Stimulated activated CD4-positive, alpha-beta T cell treated with anti-CD3 and anti-CD28 coated beads, Interleukin-2, amount 100 ng/mL, for 4 hours (primary cell): ENCODE measurements at places on chromosomes 16 and 17.

GRCh38 chr16:23578101-23578830 is 17.9 kb downstream of the NDUFAB1 start:
- DNase-seq = no peak

GRCh38 chr17:68987966-68988365 is 32.8 kb upstream of the ABCA8 start:
- no peak for DNase-seq

DNA sequence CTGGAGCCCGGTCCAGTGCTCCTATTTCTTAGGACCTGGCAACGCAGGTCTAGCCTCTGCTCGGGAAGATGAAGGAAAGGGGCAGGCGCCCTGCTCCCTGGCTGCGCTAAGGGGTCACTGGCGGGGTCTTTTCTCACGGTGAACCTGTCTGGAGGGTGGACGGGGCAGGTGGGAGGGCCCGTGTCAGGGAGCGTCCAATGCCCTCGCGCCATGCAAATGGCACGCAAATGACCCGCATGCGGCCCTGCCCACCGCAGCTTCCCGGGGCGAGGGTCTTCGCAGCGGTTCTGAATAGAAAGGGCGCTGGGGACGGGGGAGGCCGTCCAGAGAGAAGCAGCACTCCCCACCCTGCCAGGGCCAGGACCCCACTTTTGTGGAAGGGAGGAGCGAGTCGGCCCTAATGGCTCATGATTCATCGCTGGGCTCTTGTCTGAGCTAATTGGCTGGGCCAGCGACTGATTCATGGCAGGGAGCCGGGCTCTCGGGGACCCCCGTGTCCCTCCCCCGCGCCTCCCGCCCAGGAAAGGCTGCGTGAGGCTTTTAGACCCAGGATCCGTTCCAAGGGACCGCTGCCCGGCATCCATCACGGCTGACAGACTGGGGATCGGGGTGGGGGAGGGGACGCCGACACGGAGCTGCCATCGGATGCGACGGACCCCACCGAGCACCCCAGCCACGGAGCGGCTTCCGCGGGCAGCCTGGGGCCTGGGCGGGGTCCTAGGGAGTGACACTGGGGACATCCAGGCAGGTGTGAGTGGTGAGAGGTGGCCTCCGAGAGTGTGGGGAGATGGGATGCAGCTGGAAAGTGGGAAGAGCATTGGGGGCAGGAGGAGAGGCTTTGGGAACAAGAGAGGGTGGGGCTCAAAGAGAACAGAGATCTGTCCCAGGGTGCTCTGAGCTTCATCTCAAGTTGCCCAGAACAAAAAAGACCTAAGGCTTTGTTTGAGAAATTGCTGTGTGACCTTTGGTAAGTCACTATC is 25.0 kb upstream of the NGFR start:
- DNase-seq = no peak

DNA sequence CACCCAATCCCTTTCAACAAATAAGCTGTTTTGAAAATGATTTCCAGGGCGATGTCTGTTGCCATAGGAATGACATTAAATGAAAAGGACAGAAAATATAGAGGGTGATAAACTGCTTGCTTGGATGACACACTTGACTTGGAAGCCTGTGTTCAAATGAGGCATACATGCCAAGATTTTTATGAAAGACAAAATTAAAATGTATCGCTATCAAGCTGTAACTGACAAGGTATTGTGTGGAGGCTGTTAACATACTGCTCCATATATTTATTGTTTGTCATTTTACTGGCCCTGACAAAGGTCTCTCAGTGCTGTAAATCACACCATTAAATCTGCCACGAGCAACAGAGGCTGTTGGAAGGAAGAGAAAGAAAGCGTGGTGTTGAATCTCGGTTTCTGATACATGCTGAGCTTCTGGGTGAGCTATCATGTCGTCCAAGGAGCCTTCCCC is 456.2 kb upstream of the SALL1 start:
- no peak for DNase-seq

DNA sequence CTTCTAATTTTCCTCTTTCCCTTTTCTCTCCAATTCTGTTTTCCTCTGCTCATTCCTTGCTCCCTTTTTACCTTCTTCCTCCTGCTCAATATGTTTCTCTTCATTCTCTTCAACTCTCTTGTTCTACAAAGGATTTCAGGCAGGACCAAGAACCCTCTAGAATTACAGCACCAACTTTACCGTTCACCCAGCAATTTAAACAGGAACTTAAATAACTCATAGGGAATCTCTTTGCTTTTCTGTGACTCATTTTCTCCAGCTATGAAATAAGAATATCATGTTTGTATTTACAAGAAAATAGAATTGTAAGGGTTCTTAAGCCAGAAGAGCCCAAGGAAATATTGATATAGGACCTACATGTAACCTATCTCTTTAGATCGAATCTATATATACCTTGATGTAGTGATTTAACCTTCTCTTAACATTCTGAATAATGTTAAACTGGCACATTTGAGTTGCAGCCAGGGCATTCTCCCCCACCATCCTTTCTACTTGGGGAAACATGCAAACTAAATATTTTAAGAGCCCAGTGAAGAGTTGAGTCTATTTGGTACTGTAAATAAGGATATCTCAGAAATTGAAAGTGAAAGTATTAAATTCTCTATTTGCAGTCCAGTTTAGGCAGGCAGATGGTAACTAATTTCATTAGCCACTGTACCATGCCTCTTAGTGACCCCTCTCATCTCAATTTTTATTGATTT is 137.0 kb downstream of the ANKFN1 start:
- DNase-seq = no peak

DNA sequence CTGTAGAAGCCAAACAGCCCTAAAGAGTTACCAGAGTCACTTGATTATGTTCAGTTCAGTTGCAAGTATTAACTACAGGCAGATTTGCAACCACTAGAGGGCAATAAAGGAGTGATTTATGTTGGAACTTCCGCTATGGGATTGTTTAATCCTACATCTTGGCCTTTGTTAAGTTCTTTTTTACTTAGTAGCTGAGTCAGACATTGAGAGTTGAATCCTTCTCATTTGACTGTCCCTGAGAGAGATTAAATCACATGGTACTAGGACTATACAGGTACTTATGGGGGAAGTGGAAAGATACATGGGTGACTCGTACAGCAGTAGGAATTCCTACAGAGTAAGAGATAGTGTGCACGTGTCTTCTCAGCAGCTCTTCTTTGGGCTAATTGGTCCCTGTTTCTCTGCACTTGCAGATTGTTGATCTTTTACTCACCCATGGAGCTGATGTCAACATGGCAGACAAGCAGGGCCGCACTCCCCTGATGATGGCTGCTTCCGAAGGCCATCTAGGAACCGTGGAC is 40.3 kb downstream of the CYB561 start:
- no peak for DNase-seq

DNA sequence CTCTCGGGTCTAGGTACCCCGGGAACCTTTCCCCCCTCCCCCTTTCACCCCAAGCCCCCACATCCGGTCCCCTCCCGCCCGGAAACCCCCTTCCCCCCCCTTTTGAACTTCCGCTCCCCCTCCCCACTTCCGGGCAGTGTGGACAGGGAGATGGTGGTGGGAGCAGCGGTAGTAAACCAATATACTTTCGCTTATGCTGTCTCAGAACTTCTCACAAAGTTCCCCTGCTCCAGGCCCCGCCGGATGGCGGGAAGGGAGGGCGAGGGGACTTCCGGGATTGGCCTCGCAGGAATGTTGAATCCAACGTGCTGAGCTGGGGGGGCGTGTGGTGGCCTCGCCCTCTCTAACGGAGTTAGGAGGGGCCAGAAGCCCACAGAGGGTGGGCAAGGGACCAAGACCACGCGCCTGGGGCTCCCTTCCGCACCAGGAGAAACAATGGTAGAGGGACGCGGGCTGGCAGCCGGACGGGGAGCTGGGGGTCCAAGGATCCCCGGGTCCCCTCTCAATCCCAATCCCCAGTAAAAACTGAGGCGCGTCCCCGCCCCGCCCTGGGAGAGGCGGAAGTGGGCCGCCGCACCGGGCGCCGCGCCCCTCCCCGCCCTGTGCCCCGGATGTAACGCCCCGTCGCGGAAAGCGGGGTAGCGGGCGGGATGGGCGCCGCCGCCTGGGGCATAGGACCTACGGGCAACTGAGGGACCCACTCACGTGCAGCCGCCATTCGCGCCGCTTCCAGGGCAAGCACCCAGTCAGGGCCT is 742 bp downstream of the PFN1 start:
- peak; percentile 42 for DNase-seq

GRCh38 chr16:49824593-49824992 is 31.3 kb downstream of the ZNF423 start:
- DNase-seq = no peak

DNA sequence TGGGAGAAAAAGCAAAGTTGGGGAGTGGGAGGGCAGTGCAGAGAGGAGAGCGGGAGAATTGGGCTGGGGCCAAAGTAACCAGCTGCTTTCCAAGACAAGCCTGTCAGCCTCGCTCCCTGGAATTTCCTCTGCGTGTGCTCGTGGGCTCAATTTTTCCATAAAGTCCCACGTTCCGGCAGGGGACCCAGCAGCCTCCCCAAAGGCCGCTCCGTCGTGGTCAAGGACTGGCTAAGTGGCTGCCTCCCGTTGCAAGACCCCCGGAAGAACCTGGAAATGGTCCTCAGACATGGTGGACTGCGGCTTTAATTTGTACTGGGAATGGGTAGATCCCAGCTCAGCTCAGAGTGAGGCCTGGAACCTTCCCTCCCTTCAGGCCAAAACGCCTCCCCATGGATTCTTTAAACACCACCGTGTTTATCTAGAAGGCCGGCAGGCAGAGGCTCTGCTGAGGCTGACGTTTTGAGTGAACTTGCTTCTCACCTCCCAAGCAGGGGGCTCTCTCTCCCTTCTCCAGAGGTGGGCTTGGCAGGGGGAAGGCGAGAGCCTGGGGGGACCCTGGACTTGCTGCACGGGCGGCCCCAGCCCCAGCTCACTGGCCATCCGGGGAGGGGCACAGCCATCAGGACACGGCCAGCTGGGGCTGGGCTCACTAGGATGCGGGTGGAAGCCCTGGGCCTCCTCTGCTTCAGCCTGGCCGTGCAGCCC is 190.0 kb downstream of the C16orf95 start:
- DNase-seq = no peak

GRCh38 chr16:46814790-46815189 is 16.2 kb downstream of the C16orf87 start:
- DNase-seq = no peak

DNA sequence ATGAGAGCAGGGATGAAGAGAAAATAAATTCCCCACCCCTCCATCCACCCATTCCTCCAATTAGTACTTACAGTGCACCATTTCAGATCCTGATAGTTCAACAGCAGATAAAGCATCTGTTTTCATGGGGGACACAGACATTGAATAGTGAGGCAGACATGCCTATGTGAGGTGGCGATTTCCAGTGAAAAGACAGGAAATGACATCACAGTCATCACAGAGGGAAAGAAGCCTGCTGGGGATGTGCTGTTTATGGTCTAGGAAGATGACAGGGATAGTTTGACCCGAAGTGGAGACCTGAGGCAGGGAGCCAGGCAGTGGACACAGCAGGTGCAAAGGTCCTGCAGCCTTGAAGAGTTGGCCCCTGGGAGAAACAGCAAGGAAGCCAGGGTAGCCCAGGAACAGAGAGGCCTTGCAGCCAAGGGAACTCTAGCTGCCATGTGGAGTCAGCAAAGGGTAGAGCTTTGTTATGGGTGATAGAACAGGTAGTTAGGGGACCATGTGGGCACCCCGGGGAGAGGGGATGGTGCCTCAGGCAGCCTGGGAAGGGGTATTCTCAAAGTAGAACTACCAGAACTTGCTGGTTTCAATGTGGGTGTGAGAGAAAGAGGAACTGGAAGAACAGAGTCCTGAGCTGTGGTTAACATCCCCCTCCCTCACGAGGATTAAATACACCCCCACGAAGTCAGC is 256.6 kb downstream of the CPPED1 start:
- no peak for DNase-seq

GRCh38 chr16:72853575-72854266 is 194.2 kb downstream of the ZFHX3 start:
- no peak for DNase-seq

GRCh38 chr16:67180166-67180565 is 3.6 kb downstream of the MATCAP1 start:
- no peak for DNase-seq

DNA sequence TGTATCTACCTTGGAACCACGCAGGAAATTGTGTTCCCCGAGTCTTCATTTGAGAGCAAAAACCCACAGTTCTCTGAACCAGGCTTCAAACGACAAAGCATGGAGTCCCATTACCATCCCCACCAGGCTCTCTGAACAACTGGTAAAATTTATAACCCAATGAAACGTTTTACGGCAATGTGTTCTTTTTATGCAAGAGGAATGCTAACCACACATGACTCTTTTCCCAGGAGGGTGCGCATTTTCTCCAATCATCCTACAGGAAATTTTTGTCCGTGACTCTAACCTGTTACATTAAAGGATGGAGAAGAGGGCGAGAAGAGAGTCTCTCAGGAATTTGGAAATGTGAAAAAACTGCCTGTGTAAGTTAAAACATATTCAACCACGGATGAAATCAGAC is 17.8 kb downstream of the STX8 start:
- DNase-seq = no peak

DNA sequence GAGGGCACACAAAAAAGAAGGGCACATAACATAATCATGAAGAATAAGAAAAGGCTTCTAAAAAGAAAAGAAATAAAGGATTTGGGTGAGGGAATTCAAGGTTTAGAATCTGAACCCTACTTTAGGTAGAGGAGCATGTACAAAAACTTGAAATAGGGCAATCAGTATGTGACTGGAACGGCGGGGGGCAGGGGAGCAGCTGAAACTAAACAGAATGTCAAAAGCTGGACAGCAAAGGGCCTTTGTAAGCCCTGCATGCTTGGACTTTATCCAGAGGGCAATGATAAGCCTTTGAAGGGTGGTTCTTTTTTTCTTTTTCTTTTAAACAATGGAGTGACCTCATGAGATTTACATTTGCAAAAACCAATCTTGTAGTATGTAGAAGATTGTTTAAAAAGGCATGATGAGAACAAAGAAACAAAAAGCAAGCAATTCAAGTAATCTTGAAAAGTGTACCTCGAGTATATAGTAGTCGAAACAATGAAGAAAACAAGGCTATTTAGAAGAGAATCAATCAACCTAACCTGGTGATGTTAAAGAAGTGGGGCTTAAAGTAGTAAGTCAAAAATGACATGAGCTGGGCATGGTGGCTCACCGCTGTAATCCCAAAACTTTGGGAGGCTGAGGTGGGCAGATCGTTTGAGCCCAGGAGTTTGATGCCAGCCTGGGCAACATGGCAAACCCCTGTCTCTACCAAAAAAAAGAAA is 46.7 kb upstream of the ANKFY1 start:
- DNase-seq = no peak

GRCh38 chr16:87949071-87949744 is 2.0 kb upstream of the BANP start:
- no peak for DNase-seq

- DNase-seq = no peak
These were observed 352.6 kb downstream of the SEC14L1 start for GRCh38 chr17:77493238-77493820.
